ENCODE measurements at places on chromosomes 6 and 20. TPM values are rescaled to one million over a fixed set of nuclear protein-coding genes. Genes with fewer than 3 reads are reported as not detected.

GRCh38 chr20:20926222-20926905 lies 179.8 kb downstream of the LINC00237 start:
- peak; percentile 45 for DNase-seq

GRCh38 chr20:1266167-1266973 lies at the start of gene SNPH:
Gene SNPH, plus strand, starts transcription at chr20:1266294. Its CDS starts 29,946 bp downstream, at chr20:1296240.
- DNase-seq: peak; percentile 82

GRCh38 chr6:27893836-27894807 lies 18.1 kb downstream of the OR2B2 start:
- DNase-seq: peak; percentile 84

DNA sequence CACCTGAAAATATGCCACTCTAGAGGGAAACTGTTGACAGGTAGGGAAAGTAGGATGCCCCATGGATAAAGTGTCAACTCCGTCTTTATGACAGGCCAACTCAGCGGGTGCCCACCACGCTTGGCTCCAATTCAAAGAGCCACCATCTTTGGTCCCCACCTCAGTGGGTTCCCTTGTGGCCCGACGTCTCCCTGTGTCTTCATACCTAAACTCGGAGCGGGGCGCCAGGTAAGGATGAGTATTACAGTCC lies 277 bp downstream of the MDC1 start:
- no peak for DNase-seq

The GCM1 gene
- total RNA-seq: 0.07 TPM
